ENCODE measurements at places on chromosomes 7 and 10.
A peak's percentile ranks its signal among the peaks of the same experiment; 100 is the strongest.

DNA sequence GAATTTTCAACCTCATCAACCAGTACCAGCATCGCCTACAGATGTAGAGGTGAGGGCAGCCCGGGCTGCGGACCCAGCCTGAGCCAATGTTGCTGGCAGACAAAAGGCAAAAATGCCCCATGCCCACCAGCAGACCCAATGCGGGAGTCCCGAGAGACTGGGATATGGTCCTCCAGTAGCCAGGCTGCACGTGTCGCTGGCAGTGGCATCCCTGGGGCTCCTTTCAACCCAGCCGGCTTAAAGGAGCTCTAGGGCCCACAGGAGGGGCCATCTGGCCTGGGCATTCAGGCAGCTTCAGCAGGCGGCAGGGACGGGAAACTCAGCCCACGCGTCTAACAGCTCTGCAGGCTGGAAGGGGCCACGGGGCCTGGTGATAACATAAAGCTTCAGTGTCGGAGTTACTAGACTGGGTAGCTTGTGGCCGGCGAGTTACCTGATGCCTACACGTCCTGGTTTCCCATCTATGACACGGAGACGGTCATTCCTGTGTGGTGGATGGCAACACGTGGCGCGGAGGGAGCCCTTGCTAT lies 70.7 kb downstream of the PROSER2 start:
- no peak for DNase-seq

- no peak for DNase-seq
These were observed 59.5 kb upstream of the LAMB1 start for GRCh38 chr7:108062250-108063014.

DNA sequence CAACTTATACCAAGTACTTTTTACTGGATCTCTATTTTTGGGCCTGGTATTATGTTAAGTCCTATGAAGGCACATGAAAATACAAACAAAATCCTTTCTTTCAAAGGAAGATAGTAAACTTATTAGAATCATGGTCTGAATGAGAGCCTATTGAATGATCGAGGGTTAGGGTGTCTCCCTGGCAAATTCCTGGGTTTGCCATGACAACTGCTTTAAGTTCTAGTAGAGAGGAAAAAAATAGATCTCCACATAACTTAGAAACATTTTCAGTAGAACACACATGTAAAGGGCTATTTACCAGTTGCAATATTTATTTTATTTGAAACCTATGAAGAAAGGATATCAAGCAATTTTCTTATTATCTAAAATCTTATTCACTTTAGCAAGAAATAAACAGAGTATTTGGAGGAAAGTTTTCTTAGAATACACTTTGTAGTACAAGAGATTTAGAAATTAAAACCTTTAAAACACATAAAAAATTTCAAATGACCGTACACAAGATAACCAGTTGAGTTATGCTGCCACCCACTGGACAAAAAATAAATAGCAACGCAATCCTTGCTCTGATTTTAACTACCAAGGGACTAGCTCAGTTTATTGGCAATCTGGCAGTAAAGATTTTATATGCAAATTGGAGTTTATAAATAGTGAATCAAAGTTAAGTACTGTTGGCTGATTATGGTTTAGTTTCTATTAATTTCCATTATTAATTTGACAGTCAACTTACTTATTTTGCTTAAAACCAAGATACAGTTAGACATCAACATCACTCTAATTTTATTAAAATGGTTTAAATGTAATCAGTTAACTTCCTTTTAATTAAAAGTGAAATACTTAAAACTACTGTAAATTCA lies 33.9 kb downstream of the CACUL1 start:
- peak; percentile 43 for DNase-seq

GRCh38 chr10:88386204-88386788 lies 196.8 kb downstream of the RNLS start:
- peak; percentile 70 for DNase-seq

DNA sequence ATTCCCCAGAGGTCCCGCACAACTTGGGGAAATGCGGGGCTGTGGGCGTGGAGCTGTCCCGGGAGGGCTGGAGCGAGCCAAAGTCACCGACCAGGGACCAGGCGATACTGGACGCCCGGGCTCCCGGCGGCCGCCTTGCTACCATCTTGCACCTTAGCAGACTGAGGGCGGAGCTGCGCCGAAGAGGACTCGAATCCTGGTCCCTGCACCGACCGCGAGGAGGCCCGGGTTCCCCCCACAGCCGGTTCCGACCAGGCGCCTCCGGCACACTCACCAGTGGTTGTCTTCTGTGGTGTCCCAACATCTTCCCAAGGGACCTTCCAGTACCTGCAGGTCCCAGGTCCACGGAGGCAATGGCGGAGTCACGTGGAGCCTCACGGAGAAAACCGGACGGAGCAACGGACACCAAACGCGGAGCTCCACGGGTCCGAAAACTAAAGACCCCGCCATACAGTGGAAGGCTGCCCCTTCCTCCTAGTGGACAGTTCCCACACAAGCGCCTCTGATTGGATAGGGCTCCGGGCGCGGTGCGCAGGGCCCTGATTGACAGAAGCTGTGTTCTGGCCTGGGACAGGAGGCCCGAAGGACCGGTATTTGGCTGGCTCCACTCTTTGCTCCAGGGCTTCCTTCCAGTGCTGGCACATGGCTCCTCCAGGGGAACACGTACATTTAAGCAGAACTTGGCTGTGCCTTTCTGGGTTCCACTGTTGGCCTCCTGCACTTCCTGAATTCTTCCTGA lies 124.6 kb upstream of the ZNF479 start:
- DNase-seq, result no peak

DNA sequence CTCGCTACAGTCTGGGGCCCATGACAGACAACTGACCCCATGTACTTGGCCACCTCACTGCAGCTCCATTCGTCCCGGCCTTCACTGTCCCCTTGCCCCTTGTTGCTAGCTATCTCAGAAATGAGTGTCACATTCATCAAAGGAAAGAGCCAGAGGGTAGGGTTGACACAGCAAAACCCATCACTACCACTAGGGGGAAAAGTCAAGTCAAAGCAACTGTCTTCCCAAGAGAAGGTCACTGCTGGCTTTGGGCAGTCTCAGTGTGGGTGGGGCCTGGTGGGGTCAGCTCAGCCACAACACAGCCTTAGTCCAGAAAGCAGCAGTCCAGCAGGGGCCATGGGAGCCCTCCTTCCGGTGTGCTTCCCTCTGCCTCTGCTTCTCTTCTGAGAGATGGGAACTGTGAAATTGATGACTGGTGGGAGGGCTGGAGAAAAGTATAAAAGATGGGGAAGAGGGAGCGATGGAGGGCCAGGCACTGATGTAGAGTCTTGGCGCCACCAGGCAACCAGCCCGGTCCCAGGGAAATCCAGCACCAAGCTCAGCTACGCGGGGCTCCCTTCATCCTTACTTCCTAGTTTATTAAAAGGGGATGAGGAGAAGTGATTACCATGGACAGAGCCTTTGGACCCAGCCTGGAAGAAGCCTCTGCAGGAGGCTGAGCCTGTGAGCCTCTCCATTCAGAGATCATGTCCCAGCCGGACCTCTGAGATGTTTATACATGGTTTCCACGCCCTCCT lies 58.0 kb downstream of the PLXNA4 start:
- DNase-seq, result peak; percentile 13

DNA sequence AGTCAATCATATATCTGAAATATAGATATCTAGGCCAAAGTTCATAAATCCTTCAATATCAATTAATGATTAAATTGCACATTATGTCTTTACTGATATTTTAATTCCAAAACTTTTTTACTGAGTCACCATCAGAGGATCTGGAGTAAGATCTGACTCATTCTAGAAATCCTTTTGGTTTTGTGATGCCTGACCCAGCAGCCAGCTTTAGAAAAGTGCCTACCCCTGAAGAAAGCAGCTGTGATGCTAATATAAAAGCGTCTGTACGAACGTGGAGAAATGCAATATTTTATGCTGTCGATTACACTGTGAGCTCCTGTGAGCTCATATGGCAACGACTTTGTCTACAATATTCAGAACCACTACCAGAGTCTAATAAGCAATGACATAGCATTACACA lies 142.5 kb upstream of the LRRTM3 start:
- DNase-seq, result no peak

DNA sequence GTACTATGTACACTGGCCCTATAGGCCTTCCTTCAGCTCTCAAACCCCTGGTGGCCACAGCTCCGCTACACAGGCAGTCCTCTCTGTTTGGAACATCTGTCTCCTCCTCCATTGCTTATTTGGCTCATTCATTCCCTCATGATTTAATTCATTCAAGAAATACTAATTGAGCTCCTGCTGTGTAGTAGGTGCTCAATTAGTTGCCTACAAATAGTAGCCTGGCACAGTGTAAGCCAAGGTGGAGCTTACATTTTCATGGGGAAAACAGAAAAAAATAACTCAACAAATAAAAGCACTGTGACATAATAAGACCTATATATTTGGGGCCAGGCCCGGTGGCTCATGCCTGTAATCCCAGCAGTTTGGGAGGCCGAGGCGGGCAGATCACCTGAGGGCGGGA lies 3.4 kb upstream of the FIS1 start:
- DNase-seq, result no peak
